Lower leg skin (tissue), 4 donors: ENCODE measurements at places on chromosomes 2 and 18. TPM values are rescaled to one million over a fixed set of nuclear protein-coding genes. Genes with fewer than 3 reads are reported as not detected.

Gene EVX2
- not detected for total RNA-seq

Gene SPATA3
- not detected for total RNA-seq

Gene WDR12
- 18.7 TPM for total RNA-seq

Gene MOCOS
- total RNA-seq, result 2.3 TPM

Gene COL5A2
- 19.3 TPM for total RNA-seq

Gene NEB
- 7.7 TPM for total RNA-seq

Gene GNAL
- total RNA-seq, result 12.3 TPM

Gene ACADL
- 6.5 TPM for total RNA-seq

Gene C2orf81
- 1.1 TPM for total RNA-seq

- no peak for DNase-seq
Observed at GRCh38 chr2:160375037-160375436, 118.6 kb downstream of the RBMS1 start.

- no peak for DNase-seq
Observed at GRCh38 chr18:51070545-51070944, 40.5 kb downstream of the SMAD4 start.

- DNase-seq, result no peak
Observed at GRCh38 chr2:41829052-41829451, 218.8 kb upstream of the PKDCC start.

DNA sequence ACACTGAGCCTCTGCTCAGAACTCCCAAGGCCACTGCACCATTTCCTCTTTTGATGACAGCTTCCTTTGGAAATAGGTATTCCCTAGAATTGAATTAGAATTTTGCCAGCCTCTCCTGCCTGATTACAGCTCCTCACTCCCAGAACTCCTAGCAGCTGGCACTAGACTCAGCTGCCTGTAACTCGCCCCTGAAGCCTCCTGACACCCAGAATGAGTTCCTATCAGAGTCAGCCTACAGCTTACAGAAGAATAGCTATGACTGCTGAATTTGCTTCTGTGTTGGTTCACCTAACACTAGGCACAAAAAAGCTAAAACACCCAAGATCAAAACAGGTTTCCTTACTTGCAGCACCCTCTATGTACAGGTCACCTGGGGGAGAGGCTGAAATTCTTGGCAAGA is 108.2 kb upstream of the PTPRM start:
- no peak for DNase-seq

GRCh38 chr18:78031991-78032390 is 782.3 kb downstream of the GALR1 start:
- no peak for DNase-seq

GRCh38 chr2:126858013-126858412 is 40.7 kb upstream of the TEX51 start:
- DNase-seq, result peak; percentile 40

DNA sequence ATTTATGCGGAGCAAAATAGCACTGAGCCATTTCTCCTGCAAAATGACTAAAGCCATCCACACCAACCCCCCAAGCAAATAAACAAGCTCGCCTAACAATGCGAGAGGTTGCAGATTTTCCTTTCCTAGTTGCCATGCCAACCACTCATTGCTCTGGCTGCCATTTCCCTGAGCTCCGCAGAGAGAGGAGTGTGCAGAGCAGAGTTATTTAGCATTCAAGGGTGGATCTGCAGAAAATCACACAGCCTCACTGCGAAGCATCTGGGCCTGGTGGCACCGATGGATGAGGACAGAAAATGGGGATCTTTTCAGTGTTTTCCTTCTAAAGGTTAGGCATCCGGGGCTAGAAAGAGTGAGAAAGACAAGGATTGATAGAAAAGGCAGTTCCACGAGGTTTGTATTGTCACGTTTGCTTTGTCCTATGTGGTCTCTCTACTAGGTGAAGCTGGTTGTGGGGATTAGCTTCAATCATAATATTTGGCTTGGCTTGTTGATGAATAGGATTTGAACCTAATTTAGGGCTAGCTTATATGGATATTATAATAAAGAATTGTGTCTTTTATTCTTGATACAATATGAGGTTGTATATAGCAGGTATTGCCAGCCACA is 110.2 kb upstream of the UNC80 start:
- no peak for DNase-seq

- no peak for DNase-seq
Observed at GRCh38 chr2:165970663-165971062, 17.1 kb upstream of the TTC21B start.

DNA sequence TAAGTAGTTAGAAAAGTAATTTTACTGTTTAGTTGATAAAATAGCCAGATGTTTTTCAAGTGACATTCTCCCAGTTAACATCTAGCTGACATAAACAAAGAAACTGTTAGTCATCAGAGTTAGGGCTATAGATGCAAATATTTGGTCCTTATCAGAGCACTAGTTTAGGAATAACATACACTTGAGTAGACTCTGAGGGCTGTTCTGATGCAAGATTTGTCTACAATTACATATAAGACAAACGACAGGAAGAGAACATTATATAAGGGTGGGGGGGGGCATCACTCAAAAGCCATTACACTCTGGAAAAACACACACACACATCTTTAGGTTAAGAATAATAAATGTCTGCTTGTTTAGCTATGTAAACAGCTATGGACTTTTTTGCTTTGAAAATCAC is 554.4 kb upstream of the LRRTM1 start:
- no peak for DNase-seq

DNA sequence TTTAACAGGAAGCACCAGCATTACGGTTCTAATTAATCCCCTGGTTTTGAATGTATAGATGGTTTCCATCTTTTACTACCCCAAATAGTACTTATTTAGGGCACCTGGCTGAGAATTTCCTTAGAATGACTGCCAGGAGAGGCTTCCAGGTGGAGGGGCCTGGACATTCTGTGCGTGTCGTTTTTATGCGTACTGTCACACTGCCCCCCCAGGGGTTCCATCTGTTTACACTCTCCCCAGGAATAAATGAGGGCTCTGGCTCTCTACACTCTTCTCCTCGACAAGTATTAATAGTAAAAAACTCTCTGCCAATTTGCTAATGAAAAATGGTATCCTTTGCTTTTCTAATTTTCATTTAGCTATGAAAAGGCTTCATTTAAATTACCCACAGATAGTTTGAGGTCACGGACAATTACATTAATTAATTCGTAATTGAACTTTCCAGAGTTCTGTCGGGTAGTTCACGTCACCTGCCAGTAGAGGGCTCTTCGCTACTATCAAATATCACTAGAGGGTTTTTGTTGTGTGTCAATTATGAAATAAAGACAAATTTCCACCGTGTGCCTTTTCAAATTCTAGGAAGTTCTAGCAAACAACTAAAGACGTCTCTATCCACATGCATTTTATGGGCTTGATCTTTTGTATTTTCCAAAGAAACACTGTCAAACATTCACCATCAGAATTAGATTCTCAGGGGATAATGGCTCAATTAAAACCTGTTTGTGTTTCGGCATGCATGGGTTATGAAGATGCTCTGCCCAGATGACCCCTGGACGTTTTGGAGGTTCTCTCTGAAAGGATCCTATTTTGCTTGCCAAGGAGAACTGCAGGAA is 88.8 kb upstream of the ASB18 start:
- peak; percentile 56 for DNase-seq

DNA sequence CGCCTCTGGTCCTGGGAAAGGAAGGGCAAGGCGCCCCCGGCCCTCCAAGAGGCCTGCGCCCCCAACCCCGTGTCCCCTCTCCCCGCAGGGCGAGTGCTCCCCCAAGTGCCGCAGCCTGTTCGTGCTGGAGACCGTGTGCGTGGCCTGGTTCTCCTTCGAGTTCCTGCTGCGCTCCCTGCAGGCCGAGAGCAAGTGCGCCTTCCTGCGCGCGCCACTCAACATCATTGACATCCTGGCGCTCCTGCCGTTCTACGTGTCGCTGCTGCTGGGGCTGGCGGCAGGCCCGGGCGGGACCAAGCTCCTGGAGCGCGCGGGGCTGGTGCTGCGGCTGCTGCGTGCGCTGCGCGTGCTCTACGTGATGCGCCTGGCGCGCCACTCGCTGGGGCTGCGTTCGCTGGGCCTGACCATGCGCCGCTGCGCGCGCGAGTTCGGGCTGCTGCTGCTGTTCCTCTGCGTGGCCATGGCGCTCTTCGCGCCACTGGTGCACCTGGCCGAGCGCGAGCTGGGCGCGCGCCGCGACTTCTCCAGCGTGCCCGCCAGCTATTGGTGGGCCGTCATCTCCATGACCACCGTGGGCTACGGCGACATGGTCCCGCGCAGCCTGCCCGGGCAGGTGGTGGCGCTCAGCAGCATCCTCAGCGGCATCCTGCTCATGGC is 52.4 kb downstream of the SLC66A2 start:
- DNase-seq, result peak; percentile 50

- DNase-seq, result no peak
Observed at GRCh38 chr2:209525834-209526281, 102.0 kb downstream of the MAP2 start.

DNA sequence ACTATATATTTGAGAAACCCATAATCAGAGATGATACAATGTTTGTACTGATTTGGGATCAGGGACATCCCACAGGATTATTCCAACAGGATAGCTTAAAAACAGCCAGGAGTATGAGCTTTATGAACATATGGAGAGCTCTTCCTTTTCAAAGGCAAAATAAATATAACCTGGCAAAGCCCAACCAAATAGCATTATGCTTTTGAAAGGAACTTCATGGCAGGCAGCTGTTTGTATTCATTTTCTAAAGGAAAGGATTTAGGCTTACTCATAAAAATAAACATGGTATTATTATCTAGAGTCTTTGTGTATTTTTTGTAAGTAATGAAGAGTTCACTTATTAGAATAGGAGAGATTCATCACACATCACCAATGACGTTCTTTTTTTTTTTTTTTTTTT is 44.4 kb downstream of the CCDC195 start:
- DNase-seq, result no peak

GRCh38 chr2:131641414-131642206 is 113.9 kb downstream of the CCDC74A start:
- DNase-seq, result no peak

- DNase-seq, result no peak
Observed at GRCh38 chr2:6880200-6880733, 2.7 kb downstream of the RSAD2 start.

DNA sequence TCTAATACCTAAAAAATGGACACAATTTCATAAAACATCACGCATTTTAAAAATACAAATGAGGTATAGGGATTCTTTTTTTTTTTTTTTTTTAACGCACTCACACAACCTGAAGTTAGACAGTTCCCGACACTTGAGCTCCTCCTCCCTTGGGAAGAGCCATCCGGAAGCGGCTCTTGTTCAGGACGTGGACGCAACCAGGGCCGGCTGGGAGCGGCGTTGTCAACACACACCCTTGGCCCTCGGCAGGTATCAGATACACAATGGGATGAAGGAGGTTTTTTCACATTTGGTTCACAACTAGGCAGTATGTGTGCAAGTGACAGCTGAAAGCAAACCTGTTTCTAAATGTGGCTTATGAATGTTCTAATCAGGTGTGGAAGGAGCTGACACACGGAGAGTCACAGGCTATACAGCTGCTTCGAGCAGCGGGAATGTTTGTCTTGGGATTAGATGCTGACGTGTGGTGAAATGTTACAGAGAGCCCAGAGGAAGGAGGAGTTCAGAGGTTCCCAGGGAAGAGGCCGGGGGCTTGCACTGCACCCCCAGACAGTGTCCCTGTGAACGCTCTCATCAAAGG is 111.1 kb downstream of the PXDN start:
- peak; percentile 46 for DNase-seq

- no peak for DNase-seq
Observed at GRCh38 chr2:127707890-127708648, 6.8 kb downstream of the SFT2D3 start.

DNA sequence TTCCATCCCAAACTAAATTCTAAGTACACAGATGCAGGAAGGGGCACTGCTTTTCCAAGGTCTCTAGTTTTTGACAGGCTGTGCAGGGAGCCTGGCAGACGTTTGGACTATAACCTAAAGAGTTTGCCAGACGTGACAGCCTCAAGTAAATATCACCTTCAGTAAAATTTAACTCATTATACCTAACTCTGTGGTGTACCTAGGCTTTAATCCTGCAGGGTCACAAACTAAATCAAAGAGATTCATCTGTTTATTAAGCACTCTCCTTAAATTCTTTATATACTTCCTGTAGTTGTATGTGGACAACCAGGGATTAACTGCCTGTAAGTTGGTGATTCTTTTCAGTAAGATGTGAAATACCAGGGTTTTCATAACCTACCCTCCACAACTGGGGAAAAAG is 92.9 kb downstream of the ACVR1 start:
- DNase-seq, result no peak

DNA sequence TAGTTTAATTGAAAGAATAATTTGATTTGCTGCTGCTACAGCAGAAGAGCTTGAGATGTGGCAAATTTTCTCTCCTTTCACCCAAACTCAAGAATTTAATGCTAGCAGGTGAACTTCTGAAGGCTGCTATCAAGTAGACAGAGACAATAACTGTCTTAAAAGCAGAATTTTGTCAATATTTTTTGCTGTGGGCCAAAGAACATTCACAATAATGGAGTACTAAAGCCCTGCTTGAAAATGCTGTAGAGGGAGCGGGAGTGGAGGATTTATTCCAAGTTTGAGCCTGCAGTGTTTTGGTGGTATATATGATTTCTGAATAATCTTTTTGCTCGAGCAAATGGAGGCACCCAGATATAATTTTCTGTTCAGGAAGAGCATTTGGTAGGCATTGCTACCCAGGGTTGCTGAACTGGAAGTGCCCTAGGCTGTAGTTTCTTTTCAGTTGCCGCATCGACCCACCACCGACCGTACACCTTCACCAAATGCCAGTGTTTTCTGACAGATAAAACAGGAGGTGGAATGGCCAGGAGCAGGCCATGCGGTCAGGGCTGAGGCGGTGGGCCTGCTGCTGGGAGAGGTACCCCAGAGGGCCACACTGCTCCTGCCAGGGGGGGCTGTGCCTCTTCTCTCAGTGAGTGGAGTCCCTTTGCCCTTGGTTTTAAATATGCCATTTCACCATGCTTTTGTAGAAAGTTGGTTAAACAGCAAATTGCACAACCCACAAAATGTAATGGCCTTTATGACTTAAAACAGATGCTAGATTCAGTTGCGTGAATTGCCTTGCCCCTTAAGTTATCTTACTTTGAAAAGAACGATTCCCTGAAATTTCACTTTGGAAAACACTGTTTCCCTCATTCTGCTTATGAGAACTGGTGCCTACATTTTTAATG is 36.4 kb downstream of the TSHZ1 start:
- no peak for DNase-seq

DNA sequence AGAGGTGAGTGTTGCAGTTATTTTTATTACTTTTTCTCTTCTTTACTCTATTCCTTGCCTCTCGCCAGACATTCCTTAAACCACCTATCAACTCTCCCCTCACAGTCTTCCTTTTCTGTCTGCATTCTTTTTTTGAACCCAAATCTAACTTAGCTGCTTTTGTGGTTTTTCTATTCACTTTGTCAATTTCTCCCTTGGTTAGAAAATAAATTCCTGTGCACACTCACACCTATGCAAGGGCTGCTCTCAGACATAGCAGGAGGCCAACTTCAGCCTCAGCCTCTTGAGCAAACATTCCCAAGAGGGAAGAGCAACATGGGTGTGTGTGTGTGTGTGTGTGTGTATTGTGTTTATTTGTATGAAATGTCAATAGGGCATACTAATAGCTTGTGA is 808.6 kb downstream of the RNF144A start:
- DNase-seq, result no peak

- DNase-seq, result no peak
Observed at GRCh38 chr2:121450301-121450700, 80.4 kb upstream of the RNU4ATAC start.

GRCh38 chr2:18123211-18123570 is 244.7 kb downstream of the KCNS3 start:
- DNase-seq, result no peak
